ENCODE measurements at places on chromosomes 6 and 20.

- DNase-seq: no peak
Measured at GRCh38 chr6:18343741-18344140, 43.4 kb upstream of the RNF144B start.

GRCh38 chr6:146123616-146124015 is 94.8 kb downstream of the GRM1 start:
- no peak for DNase-seq

- DNase-seq: no peak
Measured at GRCh38 chr20:32010101-32010500, at the start of gene CCM2L. Gene CCM2L, plus strand, starts transcription at chr20:32010438. Its CDS starts 17 bp downstream, at chr20:32010455.

- DNase-seq: no peak
Measured at GRCh38 chr6:3228771-3229565, 1.5 kb upstream of the TUBB2B start.

- no peak for DNase-seq
Measured at GRCh38 chr6:129894921-129895320, 33.8 kb upstream of the TMEM244 start.

- no peak for DNase-seq
Measured at GRCh38 chr6:126312013-126312665, 27.8 kb upstream of the CENPW start.

DNA sequence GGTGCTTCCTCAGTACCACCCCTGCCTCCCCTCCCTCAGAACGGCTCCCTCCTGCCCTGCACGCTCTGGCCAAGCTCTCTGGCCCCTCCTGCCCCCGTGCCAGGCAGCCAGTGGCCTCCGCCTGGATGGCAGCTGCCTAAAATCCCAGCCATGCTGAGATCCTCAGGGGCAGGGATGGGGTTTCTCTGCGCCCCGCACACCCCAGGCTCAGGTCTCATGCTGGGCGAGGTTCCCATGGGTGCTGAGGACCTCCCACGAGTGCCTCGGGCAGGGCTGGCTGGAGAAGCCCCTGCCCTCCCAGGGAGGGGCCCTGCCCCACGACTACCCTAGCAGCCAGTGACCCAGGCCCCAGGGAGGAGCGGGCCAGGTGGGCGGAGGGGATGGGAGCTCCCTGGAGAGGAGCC is 2.7 kb downstream of the PTK6 start:
- DNase-seq: no peak

DNA sequence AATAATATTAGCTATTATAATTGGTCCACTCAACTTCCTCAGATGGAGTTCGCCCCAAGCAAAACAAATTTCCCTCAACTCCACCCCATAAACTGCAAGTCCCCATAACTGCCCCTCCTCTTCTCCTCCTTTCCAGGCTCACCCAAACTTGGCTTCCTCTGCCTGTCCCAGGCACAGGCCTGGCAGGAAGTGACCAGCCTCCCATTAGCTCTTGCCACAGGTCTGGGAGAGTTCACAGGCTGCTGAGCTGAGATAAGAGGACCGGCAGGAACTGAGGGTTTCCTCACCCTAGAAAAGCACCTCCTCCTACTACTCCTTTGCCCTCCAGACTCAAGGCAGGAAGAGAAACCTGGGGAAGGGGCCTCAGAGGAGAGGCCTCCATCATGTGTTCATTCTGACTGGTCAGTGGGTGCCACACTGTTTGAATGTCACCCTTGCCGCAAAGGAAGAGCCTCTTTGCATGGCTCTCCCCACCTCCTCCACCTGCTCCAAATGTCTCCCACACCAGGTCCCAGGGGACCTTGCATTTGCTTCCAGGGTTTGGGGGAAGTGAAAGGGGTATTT is 24.5 kb upstream of the SMIM29 start:
- DNase-seq: no peak

All from activated gamma-delta T cell treated with anti-CD3 and anti-CD28 coated beads, Interleukin-2, amount 50 U/mL, for 16 hours (primary cell).